ENCODE measurements at places on chromosomes 11 and 22.
A peak's percentile ranks its signal among the peaks of the same experiment; 100 is the strongest.

GRCh38 chr22:31532060-31532459 lies 35.7 kb downstream of the SFI1 start:
- DNase-seq = no peak

- DNase-seq = no peak
Measured at GRCh38 chr11:110125632-110126031, 32.4 kb downstream of the ZC3H12C start.

DNA sequence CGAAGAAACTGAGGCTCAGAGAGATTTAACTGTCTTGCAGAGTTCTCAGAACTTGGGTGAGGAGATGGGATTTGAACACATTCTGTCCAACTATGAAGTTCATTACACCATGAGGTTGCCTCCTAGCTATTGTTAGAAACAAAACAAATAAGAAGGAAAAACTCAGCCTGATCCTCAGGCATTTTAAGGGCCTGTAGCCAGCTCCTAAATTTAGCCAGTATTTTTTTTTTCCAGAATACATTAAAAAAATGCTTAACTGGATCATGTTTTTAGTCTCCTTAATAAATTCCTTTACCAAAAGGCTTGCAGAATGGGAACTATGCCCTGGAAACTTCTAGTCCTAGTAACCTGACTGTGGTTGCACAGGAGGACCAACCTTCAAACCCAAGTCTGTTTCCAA lies 212.0 kb downstream of the CSNK2A3 start:
- no peak for DNase-seq

DNA sequence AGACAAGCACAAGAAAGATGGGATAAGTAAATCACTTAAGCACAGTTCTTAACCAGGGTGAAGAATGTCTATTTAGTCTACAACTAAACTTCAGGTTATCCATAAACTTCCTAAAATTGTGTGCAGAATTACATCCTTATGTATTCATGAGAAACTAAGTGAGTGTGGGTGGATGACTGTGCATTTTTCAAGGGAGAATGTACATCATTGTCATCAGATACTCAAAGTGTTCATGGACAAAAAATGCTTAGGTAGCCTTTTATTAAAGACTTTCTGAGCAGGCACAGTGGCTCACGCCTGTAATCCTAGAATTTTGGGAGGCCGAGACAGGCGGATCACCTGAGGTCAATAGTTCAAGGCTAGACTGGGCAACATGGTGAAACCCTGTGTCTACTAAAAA lies 2023.8 kb downstream of the LRRC4C start:
- no peak for DNase-seq

DNA sequence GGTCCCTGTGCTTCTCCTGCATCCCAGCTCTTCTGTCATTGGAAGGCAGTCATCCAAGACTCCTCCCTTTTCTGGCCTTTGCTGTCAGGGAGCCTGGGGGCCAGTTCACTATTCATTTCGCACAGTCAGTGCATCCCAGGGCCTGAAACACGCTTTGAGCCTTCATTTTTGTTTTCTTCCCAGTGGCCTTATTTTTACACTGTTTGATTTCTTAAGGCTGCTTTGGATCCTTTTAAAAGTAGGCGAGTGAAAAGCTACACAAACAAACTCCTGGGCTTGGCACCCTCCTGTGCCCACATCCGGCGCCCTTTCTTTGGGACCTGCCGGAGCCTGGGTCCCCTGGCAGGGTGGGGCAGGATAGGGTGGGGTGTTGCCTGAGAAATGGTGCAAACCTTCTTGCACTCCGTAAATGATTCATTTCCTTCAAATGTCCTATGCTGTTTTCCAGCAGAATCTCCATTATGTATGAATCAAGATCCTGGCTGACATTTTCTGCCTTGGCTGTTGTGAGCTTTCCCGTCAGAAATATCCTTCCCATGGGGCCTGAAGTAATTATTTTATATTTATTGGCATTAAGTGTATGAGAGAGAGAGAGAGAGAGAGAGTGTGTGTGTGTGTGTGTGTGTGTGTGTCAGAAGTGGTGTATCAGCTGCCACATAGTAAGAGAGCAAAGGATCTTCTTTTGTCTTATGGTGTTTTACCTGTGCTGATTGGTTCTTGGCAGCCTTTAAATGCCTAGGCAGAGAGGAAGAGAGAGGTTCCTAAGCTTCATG lies 45.6 kb downstream of the BCR start:
- DNase-seq = no peak

DNA sequence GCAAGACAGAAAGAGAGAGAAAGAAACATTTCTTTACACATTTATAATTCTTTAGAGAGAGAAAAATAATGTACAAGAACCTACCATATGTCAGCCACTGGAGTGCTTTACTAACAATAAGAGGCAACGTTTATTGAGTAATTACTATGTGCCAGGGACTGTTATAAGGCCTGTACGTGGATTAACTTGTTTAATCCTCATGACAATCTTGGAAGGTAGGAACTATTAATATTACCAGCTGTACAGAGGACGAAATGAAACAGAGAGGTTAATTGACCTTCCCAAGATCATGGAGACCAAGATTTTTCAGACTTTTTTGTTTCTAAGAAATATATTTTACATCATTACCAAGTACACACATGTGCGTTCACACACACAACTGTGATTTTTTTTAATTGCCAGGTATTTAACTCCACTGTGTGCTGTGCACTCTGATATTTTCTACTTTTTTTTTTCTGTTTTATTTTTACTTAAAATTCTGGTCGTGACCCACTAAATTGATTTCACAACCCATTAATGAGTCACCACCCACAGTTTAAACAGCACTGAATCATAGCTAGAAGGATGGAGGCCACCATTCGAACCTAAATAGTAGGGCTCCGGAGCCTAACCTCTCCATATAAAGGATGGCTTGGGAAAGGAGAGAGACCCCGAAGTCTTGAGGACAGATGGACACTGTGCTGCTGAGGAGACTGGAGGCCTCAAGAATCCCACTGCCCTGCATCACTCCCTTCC lies 21.4 kb downstream of the CREB3L1 start:
- no peak for DNase-seq

DNA sequence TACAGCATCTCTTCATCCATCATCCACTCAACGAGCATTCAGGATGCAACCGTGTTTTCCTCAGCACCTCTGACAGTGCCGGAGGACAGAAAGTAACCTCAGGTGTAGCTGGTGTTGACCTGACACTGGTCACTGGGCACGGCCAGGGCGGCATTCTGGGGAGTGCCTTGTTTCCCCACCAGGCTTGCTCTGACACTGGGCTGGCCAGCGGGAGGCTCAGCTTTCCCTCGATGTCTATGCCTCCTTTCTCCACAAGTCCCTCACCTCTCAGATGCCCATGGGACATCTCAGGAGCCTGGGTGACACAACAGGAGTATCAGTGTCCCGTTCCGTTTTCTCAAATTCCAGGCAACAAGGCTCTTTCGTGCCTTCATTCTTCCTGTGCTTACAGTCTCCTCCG lies 28.9 kb downstream of the CD6 start:
- DNase-seq = no peak

- no peak for DNase-seq
Measured at GRCh38 chr11:113188371-113188834, 126.0 kb upstream of the TTC12 start.

DNA sequence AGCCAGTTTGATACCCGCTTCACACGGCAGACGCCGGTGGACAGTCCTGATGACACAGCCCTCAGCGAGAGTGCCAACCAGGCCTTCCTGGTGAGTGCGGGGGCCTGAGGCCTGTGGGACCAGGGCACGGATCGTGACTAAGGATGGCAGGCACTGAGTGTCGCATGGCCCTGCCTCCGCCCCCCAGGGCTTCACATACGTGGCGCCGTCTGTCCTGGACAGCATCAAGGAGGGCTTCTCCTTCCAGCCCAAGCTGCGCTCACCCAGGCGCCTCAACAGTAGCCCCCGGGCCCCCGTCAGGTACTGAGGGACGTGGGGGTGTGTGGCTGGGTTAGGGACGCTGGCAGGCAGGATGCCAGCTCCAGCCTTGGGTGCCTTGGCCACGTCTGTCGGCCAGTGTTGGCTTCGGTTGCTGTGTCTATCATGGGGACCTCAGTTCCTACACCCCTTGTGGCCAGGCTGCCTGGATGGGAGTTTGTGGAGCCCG lies 3.0 kb downstream of the PTPRCAP start:
- no peak for DNase-seq

DNA sequence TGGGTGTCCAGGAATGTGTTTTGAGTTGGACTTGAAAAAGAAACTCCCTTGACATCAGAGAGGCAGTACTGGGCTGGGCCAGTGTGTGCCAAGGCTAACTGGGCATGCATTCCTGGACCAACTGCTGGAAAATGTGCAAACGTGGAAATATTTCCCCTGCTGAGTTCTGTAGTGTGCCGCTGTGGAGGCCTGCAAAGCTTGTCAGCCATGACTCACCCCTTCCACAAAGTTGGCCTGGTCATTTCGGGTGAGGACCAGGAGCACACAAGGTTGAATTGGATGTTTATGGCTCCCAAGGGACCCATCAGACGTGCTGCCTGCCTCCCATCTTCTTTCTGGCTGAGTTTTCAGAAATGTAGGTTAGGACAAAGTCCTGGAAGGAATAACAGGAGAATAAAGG lies 513.1 kb downstream of the MIAT start:
- DNase-seq = no peak

- DNase-seq = no peak
Measured at GRCh38 chr11:42596576-42597145, 715.1 kb upstream of the API5 start.

GRCh38 chr22:40203572-40203971 lies 25.8 kb downstream of the TNRC6B start:
- DNase-seq = peak; percentile 16

- DNase-seq = no peak
Measured at GRCh38 chr11:110069158-110069737, 23.9 kb upstream of the ZC3H12C start.

- no peak for DNase-seq
Measured at GRCh38 chr11:114167771-114168448, 108.4 kb downstream of the ZBTB16 start.

GRCh38 chr11:14308897-14309387 lies 50.0 kb downstream of the RRAS2 start:
- no peak for DNase-seq

DNA sequence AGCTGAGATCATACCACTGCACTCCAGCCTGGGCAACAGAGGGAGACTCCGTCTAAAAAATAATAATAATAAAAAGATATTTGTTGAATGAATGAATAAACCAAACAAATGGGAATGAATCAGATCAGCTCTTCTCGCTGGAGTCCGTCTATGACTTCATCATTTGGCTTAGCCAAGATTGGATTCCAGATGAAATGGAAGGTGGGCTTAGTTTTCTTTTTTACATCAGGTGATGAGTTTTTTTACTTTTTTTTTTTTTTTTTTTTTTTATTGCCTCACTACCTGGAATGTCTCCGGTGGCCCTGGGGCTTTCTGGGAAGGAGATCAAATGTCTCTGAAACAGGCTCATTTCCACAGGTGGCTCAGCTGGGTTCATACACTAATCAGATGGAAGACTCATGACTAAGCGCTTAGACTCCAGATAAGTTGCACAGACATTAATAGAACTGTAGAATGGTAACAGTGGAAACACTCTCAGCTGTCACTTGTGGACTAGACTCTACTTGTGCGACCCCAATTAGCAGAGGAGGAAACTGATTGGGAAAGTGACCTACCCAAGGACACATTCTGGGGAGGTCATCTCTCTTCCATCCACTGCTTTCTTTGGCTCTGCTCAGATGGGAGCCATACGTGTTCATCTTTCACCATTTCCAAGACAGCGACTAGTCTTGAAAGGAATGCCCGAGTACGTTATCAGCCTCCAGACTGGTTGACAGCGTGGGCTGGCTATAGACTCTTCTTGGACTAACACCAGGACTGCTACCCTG lies 20.5 kb upstream of the RBFOX2 start:
- no peak for DNase-seq

DNA sequence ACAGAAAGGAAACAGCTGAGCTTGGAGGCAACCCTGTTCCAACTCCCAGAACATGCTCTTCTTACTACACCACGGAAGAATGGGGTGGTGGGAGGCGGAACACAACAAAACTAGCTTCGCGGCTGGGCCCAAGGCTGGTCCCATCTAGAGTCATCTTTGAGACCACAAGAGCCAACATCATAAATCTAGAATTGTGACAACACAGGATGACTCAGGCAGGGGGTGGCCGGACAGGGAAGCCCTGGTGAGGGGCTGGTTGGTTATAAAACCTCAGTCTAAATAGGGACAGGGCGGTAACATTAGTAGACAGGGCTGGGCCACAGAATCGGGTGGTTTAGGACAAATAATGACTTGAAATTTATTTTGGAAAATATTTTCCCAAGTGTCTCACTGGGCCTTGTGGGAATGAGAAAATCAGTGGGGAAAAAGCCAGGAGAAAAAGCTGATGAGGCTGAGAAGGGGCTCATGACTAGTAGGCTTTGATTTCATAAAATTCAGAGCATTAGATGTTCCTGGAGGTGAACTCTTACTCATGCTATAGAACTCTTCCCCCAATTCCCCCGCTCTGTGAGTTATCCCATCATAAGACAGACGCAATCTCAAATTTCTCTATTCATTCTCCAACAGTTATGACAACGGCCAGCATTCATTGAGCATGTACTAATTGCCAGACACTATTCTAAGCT lies 151.8 kb upstream of the TIMP3 start:
- DNase-seq = peak; percentile 42

DNA sequence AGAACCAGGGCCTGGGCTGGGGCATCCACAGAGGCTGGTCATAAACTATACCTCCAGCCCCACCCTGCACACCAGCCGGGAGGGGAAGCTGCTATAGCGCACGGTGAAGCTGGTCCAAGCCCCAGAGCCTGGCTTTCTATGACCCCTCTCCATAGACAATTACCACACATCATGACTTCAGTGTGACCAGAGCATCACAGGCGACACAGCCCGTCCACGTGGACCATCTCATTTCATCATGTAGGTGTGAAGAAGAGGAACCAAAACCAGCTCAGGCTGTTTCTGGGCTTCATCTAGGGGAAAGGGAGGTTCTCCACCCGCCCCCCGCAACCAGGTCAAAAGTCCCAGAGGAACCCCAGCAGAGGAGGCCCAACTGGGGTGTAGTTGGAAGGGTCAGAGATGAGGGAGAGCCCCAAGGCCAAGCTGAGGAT lies 3.0 kb downstream of the CXCR5 start:
- no peak for DNase-seq

DNA sequence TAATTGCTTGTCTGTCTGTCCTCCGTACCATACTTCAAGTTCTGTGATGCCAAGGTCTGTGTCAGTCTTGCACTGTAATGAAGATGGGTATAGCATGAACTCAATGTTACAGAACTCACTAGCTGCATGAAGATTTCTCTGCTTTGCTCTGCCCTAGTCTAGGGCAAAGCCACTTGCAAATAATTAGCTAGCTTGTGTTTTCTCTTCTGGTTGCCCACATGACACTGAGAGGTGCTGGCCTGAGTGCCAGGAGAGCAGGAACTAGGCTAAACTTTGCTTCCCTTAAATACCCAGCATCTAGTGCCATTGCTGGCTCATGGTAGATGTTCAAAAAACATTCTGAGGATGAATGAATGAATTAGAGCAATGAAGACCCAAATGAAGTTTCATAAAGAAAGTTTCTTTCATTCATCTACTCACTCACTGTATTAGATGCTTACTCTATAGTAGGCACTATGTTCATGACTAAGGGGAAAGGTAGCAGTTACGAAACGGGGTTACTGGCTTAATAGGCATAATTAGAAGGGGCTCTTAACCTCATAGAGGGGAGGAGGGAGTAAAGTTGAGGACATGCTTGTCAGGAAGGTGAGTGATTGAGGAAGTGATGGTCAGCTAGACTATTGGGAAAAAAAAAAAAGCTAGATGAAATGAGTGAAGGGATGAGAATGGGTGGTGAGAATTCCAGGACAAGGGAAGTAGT lies 4.4 kb upstream of the ENDOD1 start:
- no peak for DNase-seq

Data from stimulated activated CD4-positive, alpha-beta T cell treated with anti-CD3 and anti-CD28 coated beads, Interleukin-1b, Interleukin-23, amount 100 ng/mL, for 48 hours (primary cell).